ENCODE measurements at places on chromosomes 2 and 18.

DNA sequence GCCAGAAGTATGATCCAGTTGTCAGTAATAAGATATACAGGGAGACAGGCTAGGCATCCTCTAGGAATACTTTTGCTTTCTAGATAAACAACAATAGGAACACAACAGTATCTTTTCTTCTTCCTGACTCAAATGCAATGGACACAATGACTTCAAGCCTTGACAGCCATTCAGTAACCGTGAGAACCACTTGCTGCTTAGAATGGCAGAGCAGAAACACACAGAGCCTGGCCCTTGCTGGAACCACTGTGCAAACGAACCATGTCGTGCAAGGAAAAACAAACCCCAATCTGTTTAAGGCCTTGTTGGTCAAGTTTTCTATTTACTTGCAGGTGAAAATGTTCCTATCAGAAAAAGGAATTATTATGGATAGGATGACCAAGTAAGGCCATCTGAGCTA is 18.8 kb downstream of the TRIP12 start:
- DNase-seq = no peak

DNA sequence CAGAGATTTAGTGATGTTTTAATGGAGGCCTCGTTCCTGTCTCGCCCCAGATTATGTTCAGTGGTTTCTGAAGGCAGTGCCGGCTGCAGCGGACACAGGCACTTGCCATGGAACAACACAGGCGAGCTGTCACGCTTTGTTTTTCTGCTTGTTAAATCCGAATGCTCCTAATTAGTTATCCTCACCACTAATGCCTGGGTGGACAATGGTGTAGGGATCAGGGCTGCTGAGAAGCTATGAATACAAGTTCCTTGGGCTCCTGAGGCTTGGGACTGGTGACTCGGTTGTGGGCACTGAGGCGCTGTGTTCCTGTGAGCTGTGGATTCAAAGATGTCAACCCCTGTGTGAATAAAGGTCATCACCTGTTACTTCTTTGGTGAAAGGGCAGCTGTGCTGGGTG is 123.5 kb downstream of the PLEKHM3 start:
- DNase-seq = no peak

DNA sequence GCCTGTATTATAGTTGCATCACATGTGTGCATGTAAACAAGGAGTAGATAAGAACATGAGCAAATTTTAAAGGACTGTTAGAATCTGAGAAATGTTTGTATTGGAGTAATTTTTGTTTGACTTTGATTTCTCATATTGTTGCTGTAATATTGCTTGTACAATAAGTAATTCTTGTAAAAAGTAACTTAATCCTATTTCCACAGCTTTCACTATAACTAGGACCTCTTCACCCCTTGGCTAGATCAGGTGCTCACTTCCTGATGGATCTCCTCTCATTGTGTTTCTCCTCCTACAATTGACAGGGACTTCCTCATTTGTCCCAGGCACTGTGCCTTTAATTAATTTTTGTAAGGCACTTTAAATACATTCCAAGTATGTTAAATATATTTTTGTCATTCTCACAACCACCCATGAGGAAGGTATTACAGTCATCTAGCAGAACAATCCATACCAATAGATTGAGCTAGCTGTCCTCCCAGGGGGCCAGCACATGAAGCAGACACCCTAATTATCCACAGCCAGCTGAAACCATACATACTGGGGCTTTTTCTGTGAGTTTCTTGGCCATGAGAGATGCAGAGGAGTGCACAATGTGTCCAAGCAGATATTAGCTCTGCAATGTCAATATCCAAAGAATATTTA is 359.5 kb upstream of the ACVR2A start:
- DNase-seq = no peak

- no peak for DNase-seq
Observed at GRCh38 chr18:45569566-45570275, 45.6 kb upstream of the SLC14A2 start.

- no peak for DNase-seq
Observed at GRCh38 chr2:18180031-18180610, 301.7 kb downstream of the KCNS3 start.

Data from HuH-7.5 (cell line).